T follicular helper cell (primary cell): ENCODE measurements at places on chromosomes 6 and 20.

DNA sequence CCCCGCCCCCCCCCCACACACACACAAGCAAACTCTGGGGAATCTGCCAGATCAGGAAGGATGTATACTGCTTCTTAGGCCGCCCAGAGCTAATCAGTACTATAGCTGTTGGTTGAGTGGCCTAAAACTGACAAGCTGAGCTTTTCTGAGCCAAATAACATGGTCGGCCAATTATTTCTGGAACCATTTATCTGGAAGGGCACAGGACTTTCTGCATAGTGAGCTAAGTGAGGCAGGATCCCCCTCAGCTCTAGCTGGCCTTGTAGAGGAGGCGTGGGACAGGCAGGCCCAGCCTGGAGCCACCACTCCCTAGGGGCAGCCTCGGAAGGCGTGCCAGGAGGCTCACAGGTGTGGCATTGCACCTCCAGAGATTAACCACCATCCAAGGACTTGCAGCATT is 200.1 kb downstream of the TMEM242 start:
- DNase-seq: no peak

GRCh38 chr6:25136854-25137253 is 142.3 kb upstream of the CARMIL1 start:
- DNase-seq: no peak

GRCh38 chr6:75350156-75350555 is 65.6 kb upstream of the TMEM30A start:
- no peak for DNase-seq

- DNase-seq: no peak
These were observed 6.0 kb downstream of the ARMC12 start for GRCh38 chr6:35742842-35743241.

DNA sequence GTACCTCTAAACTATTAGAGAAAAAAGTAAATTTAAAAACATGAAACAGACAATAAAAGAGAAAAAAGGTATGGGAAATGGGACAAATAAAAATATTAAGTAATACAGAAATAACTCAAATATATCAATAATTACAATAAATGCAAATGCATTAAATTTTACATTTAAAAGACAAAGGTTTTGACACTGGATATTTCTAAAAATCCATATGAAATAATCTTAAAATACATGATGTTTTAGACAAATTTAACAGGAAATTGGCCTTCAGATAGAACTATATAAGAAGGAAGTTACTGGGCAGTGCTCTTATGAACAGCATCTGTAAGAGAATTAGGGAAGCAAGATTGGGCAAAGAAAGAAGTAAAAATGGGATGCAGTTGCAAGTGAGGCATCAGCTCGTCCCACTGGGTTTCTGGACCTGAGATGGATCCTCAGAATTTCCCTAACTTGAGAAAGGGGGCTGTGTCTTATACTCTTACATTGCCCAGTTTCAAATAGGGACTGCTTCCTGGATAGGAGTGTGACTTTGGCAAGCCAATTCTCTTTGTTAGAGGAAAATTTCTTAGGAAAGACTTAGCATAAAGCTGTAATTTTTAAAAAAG is 376.7 kb downstream of the SMOC2 start:
- DNase-seq: no peak

- DNase-seq: no peak
These were observed 25.6 kb downstream of the FUCA2 start for GRCh38 chr6:143485967-143486366.
